ENCODE measurements at places on chromosomes 7 and 10.

DNA sequence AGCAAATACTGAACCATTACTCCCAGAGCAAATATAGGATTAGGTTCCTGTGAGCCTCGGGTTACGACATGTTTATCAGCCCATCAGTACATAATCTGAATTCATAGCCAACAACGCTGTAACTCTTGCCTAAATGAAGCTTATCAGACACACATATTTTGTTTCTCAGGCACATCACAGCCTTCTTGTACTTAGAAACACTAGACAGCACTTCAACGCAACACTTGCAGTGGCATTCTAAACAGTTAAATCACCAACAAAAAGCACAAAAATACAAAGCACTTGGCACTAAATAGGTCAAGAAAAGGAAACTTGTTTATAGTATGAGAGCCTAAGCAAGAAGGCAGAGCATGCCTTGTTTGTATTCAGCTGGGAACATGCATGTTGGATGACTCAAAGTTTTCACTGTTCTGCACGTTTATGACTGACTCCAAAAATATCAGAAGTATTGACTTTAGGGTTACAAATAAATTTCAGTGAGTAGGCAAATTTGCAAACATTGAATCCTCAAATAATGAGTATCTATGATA is 75.0 kb downstream of the VPS50 start:
- peak; percentile 92 for DNase-seq

DNA sequence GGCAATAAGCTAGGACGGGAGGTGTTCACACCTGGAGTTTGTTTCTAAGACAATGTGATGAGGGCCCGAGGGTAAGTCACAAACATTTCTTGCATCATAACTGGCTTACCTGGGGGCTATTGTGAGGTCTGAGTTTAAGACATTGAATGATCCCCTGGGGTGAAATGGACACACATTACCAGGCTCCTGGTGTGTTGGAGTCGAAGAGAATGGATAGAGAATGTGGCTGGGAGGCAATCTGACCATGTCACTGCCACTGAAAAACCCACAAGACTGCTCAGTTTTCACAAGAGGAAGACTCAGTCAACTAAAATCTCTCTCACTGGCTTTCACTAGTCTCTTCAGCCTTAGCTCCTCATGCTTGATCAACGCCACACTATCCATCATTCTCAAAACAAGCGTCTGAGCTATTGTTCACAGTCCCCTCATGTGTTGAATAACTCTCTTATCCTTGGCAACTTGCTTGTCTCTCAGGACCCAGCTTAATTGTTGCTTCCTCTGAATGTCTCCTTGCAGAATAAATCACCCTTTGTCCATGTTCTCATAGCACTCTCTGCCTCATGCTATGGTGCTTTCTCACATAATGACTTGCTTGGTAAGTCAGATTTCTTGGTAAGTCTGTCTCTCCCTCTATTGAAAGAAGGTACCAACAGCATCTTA is at the start of gene C10orf120:
TSS of gene C10orf120 (minus strand) at position 51 of the 660 bp plus-strand sequence. CDS start 56 bp downstream, outside the sequence.
- no peak for DNase-seq

- peak; percentile 79 for DNase-seq
Observed at GRCh38 chr7:116859323-116859722, 3.1 kb upstream of the CAPZA2 start.

- peak; percentile 31 for DNase-seq
Observed at GRCh38 chr10:33666686-33667480, 332.4 kb upstream of the NRP1 start.

GRCh38 chr7:104979167-104979841 is 34.7 kb upstream of the KMT2E start:
- peak; percentile 75 for DNase-seq

DNA sequence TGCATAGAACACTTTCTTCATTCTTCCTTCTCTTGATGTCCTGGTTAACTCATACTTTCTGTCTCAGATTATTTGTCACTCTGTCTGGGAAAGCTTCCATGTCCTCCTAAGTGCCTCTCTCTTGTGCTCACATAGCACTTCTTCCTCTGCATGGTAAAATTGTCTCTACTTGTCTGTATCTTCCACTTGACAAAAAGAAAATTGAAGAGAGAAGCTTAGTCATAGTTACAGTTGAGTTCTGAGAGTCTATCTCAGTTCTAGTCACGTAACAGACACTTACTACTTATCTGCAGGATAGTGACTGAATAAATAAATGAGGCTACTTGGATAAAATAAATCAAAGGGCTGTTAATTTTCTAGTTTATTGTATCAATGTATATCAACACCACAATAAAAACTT is 458.1 kb downstream of the HTR7 start:
- no peak for DNase-seq

- DNase-seq, result no peak
Observed at GRCh38 chr7:4260867-4261600, 421.1 kb upstream of the FOXK1 start.

DNA sequence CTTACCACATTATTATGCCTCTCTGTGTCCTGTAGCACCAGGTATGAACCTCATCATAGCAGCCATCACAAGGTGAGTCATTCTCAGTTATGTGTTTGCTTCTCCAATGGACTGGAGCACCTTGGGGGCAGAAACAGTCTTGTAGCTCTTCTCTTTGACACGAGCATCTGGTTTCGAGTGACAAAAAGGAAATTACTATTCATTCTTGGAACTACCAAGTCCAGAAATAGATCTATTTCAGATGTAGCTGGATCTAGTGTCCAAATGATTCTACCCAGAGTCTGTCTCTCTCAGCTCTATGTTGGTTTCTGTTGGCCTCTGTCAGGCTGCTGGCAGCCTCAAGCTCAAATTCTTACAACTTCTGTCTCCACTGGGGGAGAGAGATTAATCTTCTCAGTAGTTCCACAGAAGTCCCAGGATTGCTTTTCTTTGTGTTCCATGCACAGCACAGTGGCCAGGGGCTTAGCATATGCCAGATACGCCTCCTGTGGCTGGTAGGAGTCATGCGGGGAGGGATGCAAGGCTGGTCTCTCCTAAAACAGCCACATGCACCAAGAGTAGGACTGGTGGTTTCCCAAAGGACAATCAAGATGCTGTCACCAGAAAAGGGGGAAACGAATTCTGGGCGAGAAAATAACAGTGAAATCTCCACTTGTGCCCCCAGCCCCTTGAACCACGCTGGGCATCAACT is 37.2 kb upstream of the PAPSS2 start:
- DNase-seq, result no peak

GRCh38 chr7:8060241-8060640 is 91.6 kb downstream of the GLCCI1 start:
- no peak for DNase-seq

- DNase-seq, result no peak
Observed at GRCh38 chr7:135257-135653, 57.1 kb upstream of the FAM20C start.

- peak; percentile 81 for DNase-seq
Observed at GRCh38 chr10:104350127-104350635, 3.5 kb upstream of the CFAP58 start.

- DNase-seq, result peak; percentile 34
Observed at GRCh38 chr10:70348228-70348850, 34.1 kb downstream of the LRRC20 start.

- no peak for DNase-seq
Observed at GRCh38 chr10:106804992-106805582, 359.4 kb downstream of the SORCS1 start.

GRCh38 chr7:2837496-2837895 is 6.6 kb downstream of the GNA12 start:
- DNase-seq, result no peak

- peak; percentile 87 for DNase-seq
Observed at GRCh38 chr10:4431114-4431863, 394.7 kb upstream of the AKR1E2 start.

GRCh38 chr10:114632869-114633715 is 25.0 kb downstream of the ABLIM1 start:
- DNase-seq, result peak; percentile 81

- DNase-seq, result no peak
Observed at GRCh38 chr10:132992433-132993215, 50.3 kb upstream of the CFAP46 start.

- no peak for DNase-seq
Observed at GRCh38 chr7:116377721-116378120, 121.8 kb upstream of the CAV2 start.

DNA sequence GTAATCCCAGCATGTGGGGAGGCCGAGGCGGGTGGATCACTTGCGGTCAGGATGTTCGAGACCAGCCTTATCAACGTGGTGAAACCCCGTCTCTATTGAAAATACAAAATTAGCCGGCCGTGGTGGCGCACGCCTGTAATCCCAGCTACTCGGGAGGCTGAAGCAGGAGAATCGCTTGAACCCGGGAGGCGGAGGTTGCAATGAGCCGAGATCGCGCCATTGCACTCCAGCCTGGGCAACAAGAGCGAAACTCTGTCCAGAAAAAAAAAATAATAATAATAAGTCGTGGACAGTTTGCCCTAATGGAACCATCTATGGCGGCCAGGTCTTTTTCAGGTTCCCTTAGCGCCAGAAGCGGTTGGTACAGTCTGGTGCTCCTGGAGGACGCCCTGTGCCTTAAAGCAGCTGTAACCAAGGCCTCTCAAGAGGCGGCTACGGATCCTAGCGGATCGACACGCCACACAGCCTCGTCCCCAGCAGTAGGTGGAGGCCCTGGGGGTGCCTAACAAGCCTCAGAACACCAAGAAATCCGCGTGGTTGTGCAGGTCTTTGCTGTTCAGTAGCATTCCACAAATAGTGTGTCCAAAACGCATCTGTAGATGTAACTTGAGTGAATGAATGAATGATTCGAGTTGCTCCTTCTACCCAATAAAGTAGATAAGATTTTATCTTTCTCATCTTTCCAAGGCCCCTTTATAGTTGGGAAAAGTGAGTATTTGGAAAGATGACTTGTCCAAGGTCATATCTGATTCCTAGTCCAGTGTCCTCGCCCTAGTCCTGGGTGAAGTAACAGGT is 982 bp downstream of the PGAM1 start:
- no peak for DNase-seq

DNA sequence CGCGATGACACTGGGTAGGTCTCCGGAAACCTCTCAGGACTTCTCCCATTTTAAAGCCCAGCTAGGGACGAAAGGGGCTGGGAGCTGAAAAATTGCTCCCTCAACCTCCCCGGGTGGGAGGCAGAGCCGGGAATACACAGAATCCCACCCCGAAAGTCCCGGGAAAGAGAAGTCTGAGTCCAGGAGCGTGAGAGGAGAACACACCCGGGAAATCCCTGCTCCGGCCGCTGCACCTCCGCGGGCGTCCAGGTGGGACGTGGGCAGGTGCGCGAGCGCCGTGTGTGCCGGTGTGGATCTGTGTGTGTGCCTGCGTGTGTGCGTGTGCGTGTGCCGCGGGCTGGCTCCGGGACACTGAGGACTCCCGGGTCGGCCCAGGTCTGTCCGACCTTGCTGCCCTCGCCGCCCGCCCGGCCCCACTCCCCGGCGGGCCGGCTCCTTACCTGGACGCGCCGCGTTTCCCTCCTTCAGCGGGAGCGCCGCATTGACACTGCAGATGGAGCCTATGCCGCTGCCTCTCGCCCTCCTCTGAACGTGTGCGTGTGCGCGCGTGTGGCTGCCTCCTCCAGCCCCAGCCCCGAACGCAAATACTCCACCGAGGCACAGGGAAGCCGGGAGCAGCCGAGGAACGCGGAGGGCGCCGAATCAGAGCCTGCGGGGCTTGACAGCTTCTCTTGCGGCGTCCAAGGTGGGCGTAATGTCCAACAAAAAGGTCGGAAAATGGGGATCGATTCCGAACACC is at the start of gene PLXNA4:
TSS of gene PLXNA4 (minus strand) at position 489 of the 739 bp plus-strand sequence. CDS start 67,777 bp downstream, outside the sequence.
- DNase-seq, result no peak

- peak; percentile 14 for DNase-seq
Observed at GRCh38 chr10:60731134-60731885, 47.0 kb upstream of the CDK1 start.

DNA sequence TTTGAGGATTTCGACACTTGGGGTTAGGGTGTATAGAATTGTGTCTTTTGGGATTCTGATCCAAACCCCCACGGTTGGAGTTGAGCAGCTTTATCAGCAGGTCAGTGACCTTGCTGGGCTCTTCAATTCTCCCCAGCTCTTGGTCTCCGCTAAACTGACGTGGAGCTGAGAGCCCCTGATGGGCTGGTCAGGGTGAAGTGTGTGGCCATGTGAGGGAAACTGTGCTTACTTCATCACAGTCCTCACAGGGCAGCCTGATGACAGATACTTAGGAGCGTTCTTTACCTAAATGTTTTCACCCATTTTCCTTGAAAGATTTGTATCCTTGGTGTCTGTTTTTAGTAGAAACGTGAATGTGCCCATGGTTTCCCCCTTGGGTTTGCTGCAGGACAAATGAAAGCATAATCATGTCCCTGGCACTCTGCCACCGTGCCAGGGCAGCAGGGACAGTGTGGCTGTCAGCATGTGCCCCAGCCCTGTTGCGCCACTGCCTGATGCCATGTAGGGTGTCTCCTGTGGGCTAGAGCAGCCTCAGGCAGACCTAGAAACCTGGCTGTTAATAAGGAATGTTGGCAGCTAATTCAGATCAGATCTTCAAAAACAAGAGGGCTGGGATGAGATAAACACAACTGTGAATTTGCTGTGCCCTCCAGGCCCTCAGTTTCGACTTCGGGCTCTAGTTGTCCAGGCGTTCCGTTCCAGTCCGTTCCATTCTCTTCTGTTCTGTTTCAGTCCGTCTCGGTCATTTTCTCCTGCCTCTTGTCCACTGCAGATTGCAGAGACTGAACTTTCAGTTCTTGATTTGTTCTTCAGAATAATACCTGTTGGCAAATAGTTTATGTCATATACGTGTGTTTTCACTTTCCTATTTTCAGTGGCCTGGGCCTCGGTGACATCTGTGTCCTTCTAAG is 96.8 kb downstream of the TRRAP start:
- DNase-seq, result no peak

DNA sequence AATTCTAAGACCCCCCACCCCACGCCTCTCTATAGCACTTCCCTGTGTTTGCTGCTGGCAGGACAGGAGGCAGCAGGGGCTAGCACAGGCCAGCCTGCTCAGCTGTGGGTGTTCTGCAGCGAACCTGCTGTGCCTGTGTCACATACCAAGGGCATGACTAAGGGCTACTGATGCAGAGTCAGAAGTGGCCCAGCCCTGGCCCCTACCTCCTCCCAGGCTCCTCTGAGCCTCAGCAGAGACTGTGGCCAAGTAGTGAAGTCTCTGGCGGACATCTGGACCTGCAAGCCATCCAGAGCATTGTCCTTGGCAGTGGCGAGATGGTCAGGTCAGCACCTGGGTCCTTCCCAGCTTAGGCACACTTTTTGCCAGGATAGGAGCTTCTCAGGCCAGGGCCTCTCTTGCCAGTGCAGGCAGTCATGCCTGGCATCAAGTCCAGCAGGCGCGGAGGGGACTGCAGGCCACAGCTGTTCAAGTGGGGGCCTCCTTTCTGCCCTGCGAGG is 116.3 kb upstream of the RET start:
- peak; percentile 9 for DNase-seq

GRCh38 chr10:76735866-76736265 is 901.7 kb downstream of the KCNMA1 start:
- DNase-seq, result no peak

GRCh38 chr7:156703773-156704482 is 63.4 kb downstream of the RNF32 start:
- no peak for DNase-seq

- peak; percentile 31 for DNase-seq
Observed at GRCh38 chr7:77657427-77658224, 38.6 kb upstream of the RSBN1L start.

GRCh38 chr10:86083206-86083605 is 283.4 kb downstream of the GRID1 start:
- no peak for DNase-seq

- DNase-seq, result no peak
Observed at GRCh38 chr7:130878785-130879184, 144.8 kb upstream of the KLF14 start.

- DNase-seq, result no peak
Observed at GRCh38 chr7:101816595-101817470, 593 bp upstream of the CUX1 start.
